ENCODE measurements at places on chromosomes 4 and X. TPM values are rescaled to one million over a fixed set of nuclear protein-coding genes. Genes with fewer than 3 reads are reported as not detected.

The VAMP7 gene
- polyA plus RNA-seq: 54.9 TPM

The NR3C2 gene
- 0.18 TPM for polyA plus RNA-seq

The ADH1C gene
- polyA plus RNA-seq: 0.13 TPM

The NAP1L3 gene
- polyA plus RNA-seq: 0.83 TPM

The P2RY4 gene
- 0.15 TPM for polyA plus RNA-seq

The IL9R gene
- 0.06 TPM for polyA plus RNA-seq

The TRMT2B gene
- 12.4 TPM for polyA plus RNA-seq

The TMEM47 gene
- polyA plus RNA-seq: 56.9 TPM

The XG gene
- 0.22 TPM for polyA plus RNA-seq

- DNase-seq: no peak
These were observed 109.5 kb downstream of the DDX60 start for GRCh38 chr4:168208957-168209614.

- no peak for DNase-seq
These were observed 227.2 kb downstream of the APBB2 start for GRCh38 chr4:40987151-40987550.

GRCh38 chr4:109816894-109817293 is 1.3 kb downstream of the GAR1 start:
- no peak for DNase-seq

DNA sequence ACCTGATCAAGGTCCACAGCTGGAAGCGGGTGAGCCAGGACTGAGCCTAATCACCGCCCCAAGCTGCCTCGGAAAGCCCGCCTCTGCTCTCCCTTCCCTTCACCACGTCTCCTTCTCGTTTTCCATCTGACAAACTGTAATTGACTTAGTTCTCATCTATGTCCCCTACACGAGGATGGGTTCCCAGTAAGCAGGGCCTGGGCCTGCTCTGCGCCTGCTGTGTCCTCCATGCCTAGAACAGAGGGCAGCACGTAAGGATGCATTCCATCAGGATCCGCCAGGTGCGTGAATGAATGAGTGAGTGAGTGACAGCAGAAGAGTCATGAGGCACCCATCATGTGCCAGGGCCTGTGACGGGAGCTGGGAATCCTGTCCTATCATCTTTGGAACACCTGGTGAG is 86.7 kb downstream of the JAKMIP1 start:
- DNase-seq: no peak

GRCh38 chr4:173448103-173448502 is 49.2 kb upstream of the SCRG1 start:
- peak; percentile 19 for DNase-seq

DNA sequence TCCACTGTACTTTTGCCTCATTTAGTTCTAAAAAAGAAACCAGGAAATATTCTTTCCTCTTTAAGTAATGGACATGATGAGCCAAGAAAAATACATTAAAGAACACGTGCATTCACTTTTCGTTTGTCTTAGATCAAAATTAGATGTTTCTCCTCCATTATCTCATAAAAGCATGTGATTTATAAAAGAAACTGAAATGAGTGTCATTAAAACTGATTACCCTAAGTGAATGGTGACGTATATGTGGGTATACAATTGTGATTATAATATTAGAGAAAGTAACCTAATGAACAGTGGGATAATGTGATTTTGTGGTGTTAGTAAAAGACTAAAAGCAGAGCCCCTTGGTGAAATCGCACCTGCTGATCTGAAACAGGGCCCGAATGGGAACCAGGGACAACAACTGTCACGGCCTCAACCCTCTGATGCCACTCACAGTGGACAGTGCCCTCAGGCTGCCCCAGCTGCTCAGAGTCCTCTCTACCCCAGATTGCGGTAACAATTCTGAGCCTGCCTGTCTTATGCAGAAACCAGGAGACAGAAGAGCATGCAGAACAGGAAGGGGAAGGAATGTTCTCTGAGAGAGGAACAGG is 25.7 kb upstream of the HS6ST2 start:
- no peak for DNase-seq

DNA sequence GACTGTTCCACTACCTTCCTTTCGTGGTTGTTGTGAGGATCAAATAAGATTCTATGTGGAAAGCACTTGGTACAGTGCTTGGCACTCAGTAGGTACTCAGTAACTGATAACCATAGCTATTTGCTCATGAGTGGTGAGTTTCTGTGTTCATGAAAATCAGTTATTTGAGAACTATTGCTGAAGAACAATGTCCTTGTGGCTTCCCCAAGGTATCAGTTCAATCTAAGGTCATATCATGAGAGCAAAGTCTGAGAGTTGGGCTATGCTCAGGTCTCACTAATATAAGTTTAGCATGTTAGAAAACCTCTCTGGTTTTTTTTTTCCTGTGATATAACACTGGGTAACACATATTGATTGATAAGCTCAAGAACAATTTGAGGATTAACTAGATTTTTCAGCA is 147.8 kb downstream of the GRIA3 start:
- DNase-seq: no peak

GRCh38 chr4:7793186-7793585 is 146.5 kb downstream of the AFAP1 start:
- DNase-seq: no peak

DNA sequence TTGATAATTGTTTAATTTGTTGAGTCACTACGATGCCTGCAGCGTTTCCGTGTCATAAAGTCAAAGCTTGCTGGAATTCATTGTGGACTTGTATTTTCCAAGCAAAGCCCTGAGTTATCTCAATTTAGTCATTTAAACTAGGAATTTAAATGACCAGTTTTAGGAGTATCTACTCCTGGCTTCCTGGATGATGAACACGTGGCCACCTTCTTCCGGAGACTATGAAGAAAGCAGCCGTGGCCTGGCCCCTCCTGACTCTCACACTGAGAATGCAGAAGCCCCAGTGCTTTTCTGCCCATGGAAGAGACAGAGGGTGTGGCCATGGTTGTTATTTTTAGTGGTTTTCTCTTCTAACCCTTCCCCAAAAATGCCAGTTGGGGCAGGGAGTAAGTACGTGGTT is 250.7 kb upstream of the GATB start:
- no peak for DNase-seq

- DNase-seq: no peak
These were observed 972.3 kb downstream of the PCDH7 start for GRCh38 chr4:31692399-31692940.

DNA sequence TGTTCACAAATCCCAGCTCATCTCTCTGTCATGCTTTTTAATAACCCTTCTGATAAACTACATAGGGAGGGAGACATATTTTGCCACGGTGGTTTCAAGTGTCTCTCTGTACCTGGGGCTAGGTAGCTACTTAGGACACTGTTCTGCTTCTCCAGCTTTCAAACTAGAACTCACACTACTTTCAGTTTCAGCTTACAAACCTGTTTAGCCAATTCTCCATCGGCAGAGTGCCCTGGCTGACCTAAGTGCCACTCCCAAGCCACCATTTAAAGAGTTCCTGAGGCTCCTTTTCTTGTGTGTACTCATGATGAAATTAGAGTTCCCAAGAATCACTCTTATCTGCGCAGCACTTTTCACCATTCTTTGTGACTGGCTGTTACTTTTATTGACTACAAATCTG is 899.2 kb downstream of the FAT4 start:
- DNase-seq: no peak

- DNase-seq: no peak
These were observed 304.9 kb downstream of the DHX15 start for GRCh38 chr4:24279469-24279868.

- no peak for DNase-seq
These were observed 20.5 kb downstream of the FRMD7 start for GRCh38 chrX:132107291-132107690.

DNA sequence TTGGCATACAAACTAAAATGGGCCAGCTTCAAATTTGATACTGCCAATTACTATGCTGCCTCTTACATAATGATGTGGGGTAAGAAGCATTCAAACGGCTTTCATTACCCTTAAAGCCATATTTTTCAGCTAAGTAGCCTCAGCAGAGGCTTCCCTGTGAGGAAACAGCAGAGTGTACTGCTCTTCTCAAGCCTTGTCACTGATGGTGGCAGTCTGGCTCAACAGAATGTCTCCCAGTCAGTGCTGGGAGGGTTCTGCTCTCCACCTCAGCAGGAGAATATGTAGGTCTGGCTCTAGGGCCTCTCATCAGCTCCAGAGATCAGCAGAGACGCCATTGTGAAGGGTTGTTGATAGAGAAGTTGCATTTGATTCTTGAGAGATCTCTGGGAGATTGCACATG is 44.6 kb upstream of the MBNL3 start:
- DNase-seq: no peak

DNA sequence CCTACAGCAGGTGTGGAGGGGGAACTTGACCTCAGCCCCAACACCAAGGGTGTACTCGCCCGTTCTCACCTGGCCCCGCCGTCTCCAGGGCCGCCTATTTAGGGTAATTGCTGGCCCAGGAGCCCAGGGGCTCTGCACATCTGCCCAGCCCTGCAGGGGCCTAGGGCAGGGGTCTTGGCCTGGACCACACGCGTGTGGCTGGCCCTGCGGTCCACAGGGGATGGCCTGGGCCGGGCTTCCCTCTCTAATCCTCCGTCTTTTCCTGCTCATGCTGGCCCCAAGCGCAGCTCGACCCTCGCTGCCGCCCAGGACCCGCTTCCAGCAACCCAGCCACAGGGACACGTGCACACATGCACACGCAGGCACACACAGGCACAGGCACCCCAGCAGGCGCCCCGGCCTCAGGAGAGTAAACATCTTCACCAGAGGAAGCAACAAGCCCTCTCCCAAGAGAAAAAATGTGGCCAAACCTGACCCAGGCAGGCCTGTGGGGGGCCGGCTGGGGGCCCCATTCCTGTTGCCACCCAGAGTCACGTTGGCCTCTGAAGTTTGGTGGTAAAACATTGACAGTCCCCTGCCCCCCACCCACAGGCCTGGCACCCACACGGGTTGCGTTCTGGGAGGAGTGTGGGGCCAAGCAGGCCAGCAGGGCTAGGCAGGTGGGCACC is 24.6 kb upstream of the FGFR3 start:
- no peak for DNase-seq

DNA sequence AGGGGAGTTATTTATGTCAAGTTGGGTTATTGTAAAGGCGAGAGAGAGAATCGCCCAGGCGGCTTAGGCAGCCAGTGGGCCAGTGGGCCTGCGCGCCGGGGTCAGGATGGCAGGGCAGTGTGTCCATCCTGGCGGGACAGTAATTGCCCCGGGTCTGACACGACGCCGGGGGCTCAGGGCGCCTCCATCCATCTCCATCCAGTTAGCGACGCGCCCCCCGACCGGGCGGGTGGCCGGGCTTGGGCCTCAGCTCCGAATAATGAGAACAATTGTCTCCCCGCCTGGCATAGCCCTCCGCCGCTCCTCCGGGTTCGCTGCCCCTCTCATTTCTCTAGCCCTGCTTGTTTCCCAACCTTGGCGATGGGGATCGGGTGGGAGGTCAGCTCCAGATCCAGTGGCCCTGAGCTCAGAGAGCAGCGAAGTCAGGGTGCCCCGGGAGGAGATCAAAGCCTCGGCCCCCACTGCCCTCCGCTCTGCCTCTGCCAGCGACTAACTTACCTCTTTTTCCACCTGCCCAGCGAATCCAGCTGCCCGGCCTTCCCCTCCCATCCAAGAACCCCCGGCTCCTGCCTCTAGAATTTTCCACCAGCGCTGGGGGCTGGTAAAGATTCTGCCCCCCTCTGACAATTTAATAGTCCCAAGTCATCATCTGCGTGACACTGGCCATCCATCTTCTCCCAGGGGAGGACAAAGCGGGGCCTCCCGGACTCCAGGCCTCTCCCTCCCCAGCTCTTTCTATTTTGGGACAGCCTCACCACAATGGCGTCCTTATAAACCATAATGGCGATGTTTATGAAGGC is 56.9 kb upstream of the TMEM33 start:
- DNase-seq: no peak

- DNase-seq: no peak
These were observed 175.8 kb downstream of the QDPR start for GRCh38 chr4:17336069-17336468.

DNA sequence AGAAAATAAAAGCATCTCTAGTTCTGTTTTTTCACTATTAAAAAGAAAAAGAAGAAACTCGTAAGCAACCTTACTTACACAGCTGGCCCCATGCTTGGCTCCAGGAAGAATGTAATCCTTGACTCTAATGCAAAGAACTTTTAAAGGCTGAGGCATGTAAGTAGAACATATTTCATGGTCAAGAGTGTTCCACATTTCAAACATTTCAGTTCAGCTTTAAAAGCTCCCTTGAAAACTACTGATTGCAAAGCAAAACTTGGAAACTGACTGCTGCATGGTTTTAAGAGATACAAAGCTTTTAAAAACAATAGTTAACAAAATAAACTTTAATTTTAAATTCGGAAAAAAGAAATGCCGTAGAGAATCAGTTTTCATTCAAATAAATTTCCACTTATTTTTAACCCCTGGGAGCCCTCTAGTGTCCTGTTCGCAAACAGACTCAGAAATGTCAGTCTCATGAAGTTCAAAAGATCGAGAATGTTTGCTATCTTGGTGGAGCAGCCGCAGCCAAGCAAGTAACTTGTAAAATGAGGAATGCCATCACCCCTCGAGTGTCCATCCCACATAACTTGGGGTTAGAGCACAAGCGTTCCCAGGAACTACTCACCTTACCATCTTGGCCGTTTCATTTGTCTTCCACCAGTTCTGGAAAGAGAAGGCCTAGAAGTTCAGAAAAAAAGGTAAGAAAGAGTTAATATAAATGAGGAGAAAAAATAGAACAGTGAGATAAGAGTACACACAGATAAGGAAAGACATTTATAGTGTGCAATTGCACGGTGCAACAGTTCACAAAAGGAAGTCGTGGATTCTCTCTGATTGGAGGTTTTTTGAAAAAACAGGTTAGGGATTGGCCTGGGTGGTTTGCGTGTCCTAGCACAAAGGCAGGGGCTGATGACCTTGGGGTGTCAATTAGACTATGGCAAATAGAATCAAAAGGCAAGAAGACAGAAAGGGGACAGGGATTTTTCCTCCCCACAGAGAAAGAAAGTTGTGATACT is at the start of gene GASK1B:
GASK1B (minus strand) TSS at position 765 of the 998 bp plus-strand sequence. CDS start 1,650 bp downstream, outside the sequence.
- no peak for DNase-seq

DNA sequence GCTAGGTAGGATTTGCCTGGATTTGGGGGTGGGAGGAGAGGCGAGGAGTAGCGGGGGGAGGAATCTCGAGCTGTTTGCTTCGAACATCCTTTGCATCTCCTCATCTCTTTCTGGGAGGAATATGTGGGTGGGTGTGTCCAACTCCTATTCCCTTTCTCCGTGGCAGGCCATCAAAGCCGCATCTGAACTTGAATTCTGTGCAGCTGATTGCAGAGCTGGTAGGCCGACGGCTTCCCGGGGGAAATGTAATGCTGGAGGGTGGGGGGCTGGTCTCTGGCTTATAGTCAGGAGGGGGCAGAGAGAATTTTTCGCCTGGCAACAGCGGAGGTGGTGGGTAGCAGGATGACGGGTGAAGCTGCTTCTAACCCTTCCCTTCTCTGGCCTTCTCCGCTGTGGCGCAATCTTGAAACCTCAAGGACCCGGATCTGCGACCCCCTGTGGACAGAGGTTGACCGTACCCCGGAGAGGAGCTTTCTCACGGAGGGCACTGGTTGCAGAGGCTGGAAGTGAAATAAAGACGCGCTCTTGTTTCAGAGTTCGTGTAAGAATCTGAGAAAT is 628 bp downstream of the ZCCHC12 start:
- no peak for DNase-seq

All from BJ (cell line).